Spinal cord (tissue), 10 donors: ENCODE measurements at places on chromosomes 5 and 9. TPM values are rescaled to one million over a fixed set of nuclear protein-coding genes. Genes with fewer than 3 reads are reported as not detected.

The VCAN gene
- polyA plus RNA-seq: 145 TPM

The ARHGEF39 gene
- 3.2 TPM for polyA plus RNA-seq

DNA sequence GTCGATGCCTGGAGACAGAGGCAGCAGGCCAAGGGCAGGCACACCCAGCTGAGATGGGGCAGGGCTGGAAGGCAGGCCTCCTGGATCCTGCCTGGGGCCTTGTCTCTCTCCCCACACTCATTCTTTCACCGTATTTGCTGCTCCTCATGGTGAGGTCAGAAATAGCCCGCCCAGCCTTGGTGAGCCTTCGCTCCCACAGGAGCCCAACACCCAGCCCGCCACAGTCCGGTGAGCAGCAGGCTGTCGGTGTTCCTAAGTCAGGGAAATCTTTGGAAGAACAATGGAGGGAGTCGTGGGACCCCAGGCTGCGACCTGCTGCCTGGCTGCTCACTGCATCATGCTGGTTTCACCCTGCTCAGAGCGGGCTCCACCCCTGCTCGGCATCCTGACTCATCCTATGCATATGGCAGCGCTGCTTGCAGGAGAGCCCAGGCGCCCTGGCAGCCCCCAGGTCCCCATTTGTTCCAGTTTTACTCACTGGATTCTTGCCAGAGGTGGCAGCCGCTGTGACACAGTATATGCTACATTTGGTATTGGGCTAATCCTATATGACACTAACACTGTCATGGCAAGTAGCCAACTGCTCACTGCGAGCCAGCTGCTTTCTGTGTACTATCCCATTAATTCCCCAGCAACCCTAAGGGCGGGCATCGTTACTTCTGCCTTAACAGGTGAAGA lies 53.2 kb upstream of the NCS1 start:
- DNase-seq: no peak

DNA sequence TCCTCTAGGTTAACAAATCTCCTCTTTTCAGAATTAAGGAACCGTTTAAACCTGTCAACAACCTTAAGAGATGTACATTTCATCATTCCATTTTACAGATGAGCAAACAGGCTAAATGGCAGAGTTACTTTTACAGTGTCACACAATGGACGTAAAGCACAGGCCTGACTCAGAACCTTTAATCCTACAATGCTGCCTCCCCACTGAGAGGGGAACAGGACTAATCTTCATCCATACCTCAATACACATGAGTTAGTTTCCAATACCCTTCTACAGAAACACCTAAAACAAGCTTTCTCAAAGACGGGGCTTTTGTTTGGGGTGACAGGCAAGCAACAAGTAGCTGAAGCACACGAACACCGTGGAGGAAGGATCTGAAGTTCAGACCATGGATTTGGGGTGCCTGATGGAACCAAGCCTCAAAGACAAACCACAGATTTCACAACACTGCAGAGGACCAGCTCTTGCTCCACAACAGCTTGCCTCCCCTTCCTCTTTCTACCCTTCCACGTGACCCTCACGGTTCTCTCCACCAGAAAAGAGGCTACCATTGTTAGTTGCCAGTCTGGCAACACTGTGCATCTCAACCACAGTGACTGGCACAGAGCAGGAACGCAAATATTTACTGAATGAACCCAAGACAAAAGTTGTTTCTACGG lies 1.8 kb downstream of the RNF130 start:
- no peak for DNase-seq
